ENCODE measurements at places on chromosomes 6 and 20.

DNA sequence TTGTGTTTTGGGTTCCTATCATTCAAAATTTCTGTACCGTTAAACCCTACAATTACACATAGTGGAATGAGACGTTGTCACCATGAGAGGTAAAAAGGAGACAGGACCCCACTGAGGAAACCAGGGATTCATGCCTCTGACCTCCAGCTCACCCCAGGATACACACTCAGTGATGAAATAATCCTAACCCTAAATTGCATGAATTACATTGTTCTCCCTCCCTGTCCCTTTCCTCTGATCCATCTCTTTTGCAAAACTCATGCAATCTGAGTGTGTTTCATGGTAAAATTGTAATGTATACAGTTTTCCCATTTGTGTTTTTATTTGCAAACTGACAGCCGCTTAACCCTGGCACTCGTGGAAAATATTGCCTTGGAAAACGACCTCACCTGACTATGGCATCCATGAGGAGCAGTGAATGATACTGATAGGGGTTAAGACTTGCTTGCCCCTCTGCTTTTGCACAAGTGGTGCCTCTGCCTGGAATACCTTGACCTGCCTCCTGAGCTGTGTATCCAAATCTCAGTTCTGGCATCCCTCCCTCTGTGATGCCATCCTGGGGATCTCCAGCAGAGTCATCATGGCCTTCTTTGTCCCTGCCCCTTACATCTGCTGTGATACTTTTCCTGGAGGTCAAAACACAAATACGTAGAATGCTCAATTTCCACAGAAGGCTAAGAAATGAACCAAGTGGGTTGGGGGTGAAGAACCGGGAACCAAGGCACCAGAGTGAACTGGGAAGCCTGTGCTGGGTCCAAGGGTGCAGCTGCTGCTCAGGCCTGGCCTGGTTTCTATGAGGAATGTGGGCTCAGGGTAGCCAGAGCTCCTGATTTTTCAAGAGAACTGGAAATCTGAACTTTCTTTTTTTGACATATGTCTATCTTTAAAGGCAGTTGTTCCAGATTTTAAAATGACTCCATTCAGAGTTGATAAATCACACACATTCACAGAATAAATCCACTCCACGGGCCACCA is 211.6 kb upstream of the ZNF217 start:
- no peak for DNase-seq

DNA sequence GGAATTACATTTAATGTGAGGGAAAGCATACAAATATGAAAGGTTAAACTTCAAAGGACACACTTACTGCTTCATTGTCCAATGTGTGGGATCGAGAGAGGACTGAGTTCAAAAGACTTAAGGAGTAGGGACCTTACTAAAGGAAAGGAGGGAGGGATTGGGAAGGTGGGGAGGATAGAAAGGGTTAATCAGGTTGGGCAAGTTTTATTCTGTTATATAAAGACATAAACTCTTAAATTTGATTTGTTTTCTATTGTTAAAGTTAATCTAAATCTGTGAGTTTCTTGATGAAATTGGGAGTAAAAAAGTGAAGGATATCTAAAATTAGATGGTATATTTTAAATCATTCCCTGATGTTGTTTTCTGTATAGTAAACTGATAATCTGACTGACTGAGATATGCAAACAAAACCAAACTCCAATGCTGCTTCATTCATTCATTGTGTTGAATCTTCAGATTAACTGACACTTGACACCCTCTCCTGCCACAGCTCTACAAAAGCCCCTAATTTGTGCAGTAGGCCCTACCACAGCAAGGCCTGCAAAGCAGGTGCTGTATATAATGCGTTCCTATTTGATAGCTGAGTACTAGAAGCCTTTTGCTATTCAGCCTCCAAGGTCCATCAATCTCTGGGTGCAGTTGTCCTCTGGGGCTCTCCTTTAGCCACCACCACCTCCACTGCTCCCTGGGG is 1.3 kb upstream of the UBE2J1 start:
- DNase-seq, result no peak

GRCh38 chr6:149779644-149779963 is 30.1 kb downstream of the PCMT1 start:
- DNase-seq, result no peak

DNA sequence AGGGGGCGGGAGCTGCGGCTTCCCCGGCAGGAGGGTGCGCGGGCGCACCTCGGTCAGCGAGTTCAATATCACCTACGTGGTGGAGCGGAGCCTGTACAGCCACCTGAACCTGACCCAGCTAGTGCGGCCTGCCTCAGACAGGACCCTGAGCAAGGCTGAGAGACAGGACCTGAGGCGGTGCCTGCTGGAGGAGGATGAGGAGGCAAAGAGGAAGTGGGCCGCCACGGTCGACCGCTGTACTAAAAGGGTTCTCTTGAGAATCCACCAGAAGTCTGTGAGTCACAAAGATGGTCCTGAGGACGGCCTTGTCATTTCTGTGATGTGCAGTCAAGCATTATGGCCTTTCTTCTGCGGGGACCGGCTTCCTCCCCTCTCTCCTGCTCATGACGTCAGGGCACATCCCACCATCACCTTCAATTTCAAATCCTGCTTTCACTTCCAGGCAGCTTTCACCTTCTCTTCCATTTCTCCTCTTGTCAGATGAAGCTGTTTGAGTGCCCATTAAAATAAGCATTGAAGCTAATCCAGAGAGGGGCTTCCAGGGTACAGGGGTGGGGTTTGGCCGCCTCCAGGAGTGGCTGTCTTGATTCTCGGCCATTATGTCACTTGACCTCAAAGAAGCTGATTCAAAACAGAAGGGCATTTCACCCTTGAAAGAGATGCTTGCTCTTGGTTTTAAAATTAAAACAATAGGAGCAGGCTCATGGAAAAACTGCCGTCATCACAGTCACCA is 177.6 kb downstream of the SASH1 start:
- no peak for DNase-seq

GRCh38 chr20:31990641-31991338 is 19.4 kb upstream of the CCM2L start:
- DNase-seq, result no peak
